NB4 (cell line): ENCODE measurements at places on chromosomes 4 and X.
A peak's percentile ranks its signal among the peaks of the same experiment; 100 is the strongest.

- DNase-seq = no peak
Measured at GRCh38 chrX:56233100-56233499, 944 bp downstream of the KLF8 start.

GRCh38 chrX:1392376-1393068 is 609 bp upstream of the SLC25A6 start:
- peak; percentile 66 for DNase-seq

GRCh38 chrX:38327775-38328081 is 419 bp upstream of the RPGR start:
- DNase-seq = no peak

- DNase-seq = peak; percentile 10
Measured at GRCh38 chrX:135463937-135464336, 42.2 kb downstream of the SMIM10L2A start.

- no peak for DNase-seq
Measured at GRCh38 chr4:7817877-7818398, 121.7 kb downstream of the AFAP1 start.

DNA sequence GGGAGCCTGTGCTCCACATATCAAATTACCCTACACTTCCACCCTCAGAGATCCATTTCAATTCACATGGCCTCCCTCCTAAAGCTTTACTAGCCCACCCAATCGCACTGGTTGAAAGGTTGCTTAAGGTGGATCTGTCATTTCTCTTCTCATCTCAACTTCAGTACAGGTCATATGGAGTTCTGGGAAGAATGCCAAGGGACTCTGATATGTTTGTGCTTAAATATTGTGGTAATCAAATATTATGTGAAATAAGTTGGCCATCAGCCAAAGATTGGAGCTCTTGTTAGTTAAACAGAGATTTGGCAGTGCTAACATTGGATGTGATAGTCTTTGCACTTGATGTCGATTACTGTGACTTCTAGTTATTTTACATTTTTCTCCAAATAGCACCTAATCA is 20.5 kb downstream of the SEPTIN6 start:
- no peak for DNase-seq

DNA sequence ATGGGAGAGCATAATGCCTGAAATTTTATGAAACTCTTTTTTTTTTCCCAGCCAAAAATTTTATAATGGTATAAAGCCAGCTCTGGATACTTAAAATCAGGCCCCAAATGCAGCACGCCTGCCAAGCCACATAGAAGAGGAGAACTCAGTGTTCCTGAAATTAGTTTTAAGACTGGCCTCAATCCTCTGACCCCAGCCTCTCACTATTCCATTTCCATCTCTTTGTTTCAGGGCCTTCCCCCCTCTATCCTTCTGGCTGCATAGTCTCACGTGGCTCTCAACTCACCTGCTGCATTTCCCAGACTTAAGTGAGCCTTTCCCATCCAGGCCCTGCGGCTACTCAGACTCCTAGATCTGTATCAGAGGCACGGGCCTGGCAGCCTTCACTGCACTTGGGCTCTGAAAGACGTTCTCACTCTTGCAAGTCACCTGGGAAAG is 5.2 kb upstream of the CBR4 start:
- no peak for DNase-seq

- DNase-seq = no peak
Measured at GRCh38 chrX:110374559-110374958, 15.9 kb downstream of the RTL9 start.

DNA sequence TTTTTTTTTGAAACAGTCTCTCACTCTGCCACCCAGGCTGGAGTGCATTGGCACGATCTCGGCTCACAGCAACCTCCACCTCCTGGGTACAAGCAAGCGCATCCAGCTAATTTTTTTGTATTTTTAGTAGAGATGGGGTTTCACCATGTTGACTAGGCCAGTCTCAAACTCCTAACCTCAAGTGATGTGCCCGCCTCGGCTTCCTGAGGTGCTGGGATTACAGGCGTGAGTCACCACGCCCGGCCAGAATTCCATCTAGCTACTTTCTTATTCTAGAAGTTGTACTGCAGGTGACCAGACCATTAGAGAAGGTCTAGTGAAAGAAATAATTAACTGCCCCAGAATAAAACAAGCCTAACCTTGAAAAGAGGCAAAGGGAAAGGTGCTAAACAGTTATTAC is 2.3 kb downstream of the LRBA start:
- no peak for DNase-seq

DNA sequence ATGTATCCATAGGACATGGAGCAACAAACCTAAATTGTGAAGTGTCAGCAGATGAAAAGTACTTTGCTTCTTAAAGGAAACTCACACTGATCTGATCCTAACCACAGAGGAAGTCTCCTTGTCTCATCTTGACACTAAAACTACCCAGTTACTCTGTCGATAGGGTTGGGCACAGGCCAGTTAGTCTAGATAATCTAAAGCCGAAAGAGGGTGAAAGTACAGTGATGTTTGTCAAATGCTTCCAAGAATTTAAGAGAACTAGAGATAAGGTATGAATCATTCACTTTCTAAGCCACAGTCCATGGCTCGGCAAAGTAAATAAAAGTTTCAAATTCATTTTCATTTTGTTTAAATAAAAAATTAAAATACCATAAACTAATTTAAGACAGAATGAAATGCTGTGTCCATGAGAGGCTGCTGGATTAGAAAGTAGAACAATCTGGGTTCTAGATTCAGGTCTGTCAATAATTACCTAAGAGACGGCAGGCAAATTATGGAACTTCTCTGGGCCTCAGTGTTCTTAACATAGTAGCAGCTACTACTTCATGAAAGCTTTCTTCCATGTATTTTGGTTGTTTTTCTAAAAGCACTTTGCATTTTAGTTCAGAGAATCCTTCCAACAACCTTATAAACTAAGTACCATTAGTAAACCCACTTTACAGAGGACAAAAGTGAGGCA is 176.7 kb downstream of the LDB2 start:
- no peak for DNase-seq

DNA sequence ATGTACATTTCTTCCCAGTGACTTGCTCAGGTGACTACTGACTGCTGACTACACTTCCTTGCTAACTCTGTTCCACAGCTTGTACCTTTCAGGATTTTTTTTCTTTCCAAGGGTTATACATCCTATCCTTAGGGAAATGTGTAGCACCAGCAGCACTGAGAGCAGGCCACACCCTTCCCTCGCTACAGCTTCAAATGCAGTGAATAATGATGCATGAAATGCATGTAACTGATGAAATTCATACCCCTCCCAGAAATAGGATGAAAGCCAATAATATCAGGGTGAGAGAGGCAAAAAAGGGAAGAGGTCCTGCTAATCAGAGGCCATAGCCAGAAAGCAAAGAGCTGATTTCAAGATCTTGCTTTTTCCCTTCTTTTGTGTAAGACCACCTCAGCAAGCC is 6.2 kb upstream of the FGF16 start:
- DNase-seq = no peak

DNA sequence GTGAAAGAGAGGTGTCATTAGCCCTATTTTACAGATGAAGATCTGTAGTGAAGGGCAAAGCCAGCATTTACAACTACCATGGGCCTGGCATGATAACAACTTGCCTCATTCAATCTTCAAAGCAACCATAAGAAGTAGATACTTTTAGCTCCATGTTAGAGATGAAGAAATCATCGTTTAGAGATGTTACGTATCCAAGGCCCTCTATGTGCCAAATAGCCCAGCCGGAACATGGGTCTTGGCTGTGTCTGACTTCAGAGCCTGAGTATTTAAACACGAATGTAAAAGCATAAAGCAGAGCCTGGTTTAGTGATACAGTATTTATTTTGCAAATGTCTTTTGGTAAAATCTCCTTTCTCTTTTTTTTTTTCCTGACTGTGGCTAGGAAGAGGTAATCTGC is 197.1 kb downstream of the RASL11B start:
- no peak for DNase-seq

GRCh38 chr4:114561590-114561989 is 37.0 kb upstream of the UGT8 start:
- no peak for DNase-seq

- peak; percentile 78 for DNase-seq
Measured at GRCh38 chrX:120457766-120458180, 11.3 kb downstream of the LAMP2 start.

GRCh38 chr4:156799121-156799589 is 172.4 kb downstream of the PDGFC start:
- no peak for DNase-seq

DNA sequence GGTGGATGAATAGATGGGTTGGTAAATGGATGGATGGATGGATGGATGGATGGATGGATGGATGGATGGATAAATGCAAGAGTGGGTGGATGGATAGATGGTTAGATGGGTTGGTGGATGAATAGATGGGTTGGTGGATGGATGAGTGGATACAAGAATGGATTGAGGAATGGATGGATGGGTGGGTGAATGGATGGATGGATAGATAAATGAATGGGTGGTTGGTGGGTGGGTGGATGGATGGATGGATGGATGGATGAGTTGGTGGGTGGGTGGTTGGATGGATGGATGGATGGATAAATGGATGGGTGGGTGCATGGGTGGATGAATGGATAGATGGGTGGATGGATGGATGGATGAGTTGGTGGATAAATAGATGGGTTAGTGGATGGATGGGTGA is 13.8 kb upstream of the CRLF2 start:
- no peak for DNase-seq

DNA sequence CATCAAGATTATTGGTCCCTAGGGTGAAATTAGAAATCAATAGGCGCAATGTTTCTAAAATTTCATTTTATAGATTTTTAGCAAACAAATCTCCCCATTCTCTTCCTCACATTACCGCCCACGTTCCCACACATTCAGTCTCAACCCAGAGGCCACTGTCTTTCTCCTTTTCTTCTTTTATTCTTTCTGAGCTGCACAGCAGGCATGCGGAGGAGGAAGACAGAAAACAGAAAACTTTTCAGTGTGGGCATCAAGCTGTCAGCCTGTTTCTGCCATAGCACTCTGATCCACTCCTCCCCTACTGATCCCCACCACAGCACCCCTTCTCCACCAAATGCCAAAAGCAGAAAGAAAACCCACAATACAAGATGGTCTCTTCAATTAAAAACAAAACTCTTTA is 94.8 kb upstream of the ADAMTS3 start:
- no peak for DNase-seq

DNA sequence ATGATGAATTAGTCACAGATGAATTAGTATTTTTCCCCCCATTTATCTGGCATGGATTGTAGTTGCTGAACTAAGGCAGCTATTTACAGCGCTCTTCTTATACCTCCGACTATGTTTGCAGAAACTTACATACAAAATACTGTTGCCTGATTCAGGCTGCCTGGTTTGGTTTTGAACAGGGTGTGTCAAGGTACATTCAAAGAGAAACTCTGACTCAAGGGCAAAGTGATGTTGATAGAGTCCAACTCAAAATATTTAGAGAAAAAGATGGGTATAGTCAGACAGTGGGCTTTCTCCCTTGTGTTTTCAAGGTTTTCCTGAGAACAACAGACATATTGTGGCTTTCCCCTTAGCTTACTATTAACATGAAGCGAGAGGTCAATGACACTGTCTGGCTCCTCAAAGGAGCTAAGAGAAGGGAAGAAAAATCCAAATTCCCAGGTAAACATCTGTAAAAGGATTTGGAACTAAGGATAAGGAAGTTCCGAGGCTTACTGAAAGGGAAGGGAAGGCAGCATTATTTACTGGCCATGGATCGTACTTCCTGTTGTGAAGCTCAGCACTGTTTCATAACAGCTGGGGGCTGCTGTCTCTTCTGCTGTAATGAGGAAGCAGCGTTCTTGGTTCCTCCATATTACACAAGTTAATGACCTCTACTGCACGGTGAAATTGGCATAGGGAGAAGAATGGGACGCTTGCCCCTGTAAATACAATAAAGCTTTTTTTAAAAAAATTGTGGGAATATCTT is 30.9 kb downstream of the FAM9C start:
- peak; percentile 92 for DNase-seq

DNA sequence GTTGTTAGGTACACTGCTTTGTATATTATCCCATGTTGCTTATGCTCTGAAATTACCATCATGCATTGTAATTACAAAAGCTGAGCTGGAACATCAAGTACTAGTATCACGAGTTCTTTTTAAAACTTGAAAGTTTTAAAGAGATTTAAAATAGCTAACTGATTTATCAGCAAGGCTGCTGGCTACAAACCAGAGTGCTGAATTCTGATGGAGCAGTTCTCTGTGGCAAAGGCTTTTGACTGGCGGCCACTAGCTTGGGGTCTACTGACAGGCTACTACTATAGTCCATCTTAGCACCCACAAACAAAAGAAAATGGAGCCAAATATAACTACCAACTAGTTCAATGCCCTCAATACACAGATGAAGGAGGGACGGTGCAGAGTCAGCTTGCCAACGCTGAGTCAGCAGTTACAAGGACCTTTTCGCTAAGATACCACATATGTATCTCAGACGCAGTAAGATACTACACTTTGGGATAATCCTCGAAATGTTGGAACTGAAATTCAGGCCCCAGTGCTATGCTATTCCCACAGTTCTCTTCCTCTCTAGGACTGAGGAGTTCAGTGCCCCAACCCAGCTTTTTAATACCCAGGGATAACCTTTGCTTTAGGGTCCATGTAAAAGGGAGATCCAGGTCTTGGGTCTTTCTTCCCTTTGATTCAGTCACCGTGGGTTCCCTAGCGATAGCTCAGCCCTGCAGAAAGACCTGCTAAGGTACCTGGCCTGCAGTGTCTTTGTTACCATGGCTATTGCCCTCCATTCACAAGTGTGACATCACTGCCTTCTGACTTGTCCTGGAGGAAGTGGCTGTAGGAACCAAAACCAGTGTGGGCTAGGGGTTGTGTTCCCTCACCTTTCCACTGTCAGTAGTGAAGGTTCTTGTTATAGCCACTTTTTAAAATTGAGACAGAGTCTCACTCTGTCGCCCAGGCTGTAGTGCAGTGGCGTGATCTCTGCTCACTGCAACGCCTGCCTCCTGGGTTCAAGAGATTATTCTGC is 22.8 kb downstream of the MFAP3L start:
- no peak for DNase-seq

DNA sequence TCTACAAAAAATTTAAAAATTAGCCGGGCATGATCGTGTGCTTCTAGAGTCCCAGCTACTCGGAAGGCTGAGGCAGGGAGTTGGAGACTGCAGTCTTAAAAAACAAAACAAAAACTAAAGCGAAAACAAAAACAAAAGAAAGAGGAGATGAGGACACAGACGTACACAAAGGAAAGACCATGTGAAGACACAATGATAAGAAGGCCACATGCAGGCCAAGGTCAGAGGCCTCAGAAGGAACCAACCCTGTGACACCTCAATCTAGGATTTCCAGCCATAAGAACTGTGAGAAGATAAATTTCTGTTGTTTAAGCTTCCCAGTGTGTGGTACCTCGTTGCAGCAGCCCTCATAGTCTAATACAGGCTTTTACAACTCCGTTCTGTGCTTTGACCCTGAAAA is 177.0 kb upstream of the ATP6AP2 start:
- DNase-seq = no peak

- DNase-seq = no peak
Measured at GRCh38 chrX:50206753-50207152, 2.2 kb downstream of the CCNB3 start.
